ENCODE measurements at places on chromosomes 12 and 14. TPM values are rescaled to one million over a fixed set of nuclear protein-coding genes. Genes with fewer than 3 reads are reported as not detected.

ACOT6 gene
- not detected for total RNA-seq

GALC gene
- 15.7 TPM for total RNA-seq

TAS2R19 gene
- not detected for total RNA-seq

JPH4 gene
- total RNA-seq, result not detected

STAB2 gene
- total RNA-seq, result not detected

INSM2 gene
- total RNA-seq, result not detected

JAG2 gene
- total RNA-seq, result 0.15 TPM

NPAS3 gene
- 2.7 TPM for total RNA-seq

CLEC4D gene
- total RNA-seq, result not detected

MGAT4C gene
- not detected for total RNA-seq

CLEC14A gene
- total RNA-seq, result 0.20 TPM

ATP2A2 gene
- 86.9 TPM for total RNA-seq

PRR13 gene
- 145 TPM for total RNA-seq

CABP1 gene
- not detected for total RNA-seq

RERGL gene
- total RNA-seq, result not detected

TOMM20L gene
- not detected for total RNA-seq

SMOC1 gene
- total RNA-seq, result not detected

LRP1-AS gene
- total RNA-seq, result not detected

NIN gene
- total RNA-seq, result 7.1 TPM

A2M gene
- 3.1 TPM for total RNA-seq

PNN gene
- total RNA-seq, result 23.6 TPM

TNFAIP2 gene
- 135 TPM for total RNA-seq

KCNK10 gene
- not detected for total RNA-seq

IL22 gene
- total RNA-seq, result not detected

EPYC gene
- 0.17 TPM for total RNA-seq

FSCB gene
- total RNA-seq, result not detected

PSEN1 gene
- 34.6 TPM for total RNA-seq

PDE6H gene
- total RNA-seq, result not detected

GZMH gene
- not detected for total RNA-seq

VRTN gene
- not detected for total RNA-seq

P2RX7 gene
- total RNA-seq, result 2.8 TPM
